DMS 273 treated with DMSO at 0.1 percent for 48 hours (cell line): ENCODE measurements at places on chromosomes 3 and 15.

- DNase-seq = peak; percentile 47
Observed at GRCh38 chr3:126752303-126753190, 48.5 kb downstream of the CHCHD6 start.

DNA sequence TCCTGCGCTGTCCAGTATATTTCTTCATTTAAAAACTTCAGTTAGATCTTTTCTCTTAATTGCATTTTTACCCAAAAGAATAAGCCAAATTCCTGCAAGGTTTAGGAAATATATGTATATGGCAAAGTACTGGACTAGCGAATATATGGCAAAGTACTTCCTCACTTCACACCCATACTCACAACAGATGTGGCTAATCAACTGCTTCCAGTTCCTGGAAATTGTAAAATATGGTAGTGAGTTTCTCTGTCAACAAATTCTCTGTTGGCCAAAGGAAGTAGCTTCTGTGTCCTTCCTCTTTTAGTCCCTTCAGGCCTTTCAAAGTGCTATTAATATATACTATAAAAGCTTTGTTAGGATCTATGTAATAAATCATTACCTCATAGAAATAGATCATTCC, 22.0 kb downstream of the GPR15 start:
- no peak for DNase-seq

DNA sequence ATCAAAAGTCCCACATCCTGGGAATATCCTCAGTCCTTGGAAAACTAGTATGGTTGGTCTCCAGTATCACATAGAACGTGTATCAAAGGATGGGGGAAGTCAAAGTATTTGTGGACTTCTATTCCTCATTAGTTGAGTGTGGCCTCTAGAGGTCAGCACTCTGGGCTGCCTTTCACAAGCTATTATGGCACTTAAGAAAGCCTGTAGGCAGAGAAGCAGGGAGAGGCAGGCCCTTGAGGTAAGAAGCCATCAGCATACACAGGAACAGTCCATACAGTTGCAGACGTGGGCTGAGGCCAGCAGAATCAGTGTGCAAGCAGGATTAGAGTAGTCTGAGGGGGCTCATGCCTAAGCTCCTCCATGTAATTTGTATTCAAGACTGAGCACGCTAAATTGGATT, 341.7 kb downstream of the CLSTN2 start:
- peak; percentile 15 for DNase-seq

DNA sequence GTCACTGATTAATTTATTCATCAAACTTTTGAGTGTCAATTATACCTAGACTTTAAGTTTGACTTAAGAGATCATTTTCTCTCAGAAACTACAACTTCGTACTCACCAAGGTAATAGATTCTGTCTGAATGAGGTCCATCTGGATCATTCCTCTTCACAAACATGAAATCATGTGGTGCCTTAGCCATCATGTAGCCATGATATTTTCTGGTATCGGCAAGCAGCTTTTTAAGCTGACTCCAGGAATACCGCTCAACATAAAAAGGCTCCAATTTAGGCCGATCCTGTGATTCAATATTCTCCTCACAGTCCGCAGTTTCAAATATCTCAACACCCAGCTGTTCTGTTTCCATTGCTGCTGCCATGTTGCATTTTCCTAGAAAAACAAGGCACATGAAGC, 5.3 kb downstream of the DPP8 start:
- DNase-seq = no peak

- DNase-seq = no peak
Observed at GRCh38 chr3:172751175-172751704, 714 bp downstream of the ECT2 start.

- DNase-seq = no peak
Observed at GRCh38 chr3:194939949-194940770, 254.5 kb downstream of the FAM43A start.

DNA sequence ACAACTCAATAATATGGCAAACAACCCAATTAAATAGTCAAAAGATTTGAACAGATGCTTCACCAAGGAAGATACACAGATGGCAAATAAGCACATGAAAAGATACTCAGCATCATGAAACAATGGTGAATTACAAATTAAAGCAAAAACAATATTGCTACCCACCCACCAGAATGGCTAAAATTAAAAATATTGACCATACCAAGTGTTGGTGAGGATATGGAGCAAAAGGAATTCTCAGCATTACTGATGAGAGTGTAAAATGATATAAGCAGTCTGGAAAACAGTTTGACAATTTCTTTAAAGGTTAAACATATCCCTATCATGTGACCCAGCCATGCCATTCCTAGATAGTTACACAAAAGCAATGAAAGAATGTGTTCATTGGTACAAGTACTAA, 5.7 kb upstream of the PXYLP1 start:
- no peak for DNase-seq

DNA sequence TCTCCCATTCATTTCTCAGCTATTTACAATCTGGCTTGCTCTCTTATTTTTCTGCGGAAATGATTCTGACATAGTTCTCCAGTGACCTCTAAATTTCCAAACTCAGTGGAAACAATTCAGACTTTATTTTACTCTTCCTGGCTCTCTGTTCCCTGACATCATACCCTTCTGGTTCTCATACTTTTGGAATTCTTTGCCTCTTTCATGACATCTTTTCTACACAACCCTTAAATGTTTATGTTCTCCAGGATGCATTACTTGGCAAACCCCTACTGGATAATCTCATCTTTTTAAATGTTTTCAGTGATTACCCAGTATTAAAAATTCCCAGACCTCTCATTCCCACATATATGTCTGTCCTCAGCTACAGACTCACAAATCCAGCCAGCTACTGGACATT, 23.9 kb upstream of the PLSCR4 start:
- DNase-seq = no peak

DNA sequence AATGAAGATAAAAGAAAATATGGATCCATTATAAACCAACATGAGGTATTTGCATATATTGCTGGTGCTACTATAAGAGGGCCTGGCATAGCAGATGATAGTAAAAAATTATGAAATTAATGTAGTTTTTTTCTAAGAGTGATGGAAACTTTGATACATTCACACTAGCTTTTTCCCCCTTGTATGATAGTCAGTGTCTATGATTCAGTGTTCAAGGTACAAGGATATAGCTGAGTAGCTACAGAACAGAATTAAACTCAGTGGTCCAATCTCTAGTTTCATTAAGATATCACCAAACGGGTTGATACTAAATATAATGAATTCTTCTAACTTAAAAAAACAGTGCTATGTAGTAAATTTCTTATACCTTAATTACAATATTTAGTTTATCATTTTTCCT, 49.9 kb upstream of the XRN1 start:
- no peak for DNase-seq

DNA sequence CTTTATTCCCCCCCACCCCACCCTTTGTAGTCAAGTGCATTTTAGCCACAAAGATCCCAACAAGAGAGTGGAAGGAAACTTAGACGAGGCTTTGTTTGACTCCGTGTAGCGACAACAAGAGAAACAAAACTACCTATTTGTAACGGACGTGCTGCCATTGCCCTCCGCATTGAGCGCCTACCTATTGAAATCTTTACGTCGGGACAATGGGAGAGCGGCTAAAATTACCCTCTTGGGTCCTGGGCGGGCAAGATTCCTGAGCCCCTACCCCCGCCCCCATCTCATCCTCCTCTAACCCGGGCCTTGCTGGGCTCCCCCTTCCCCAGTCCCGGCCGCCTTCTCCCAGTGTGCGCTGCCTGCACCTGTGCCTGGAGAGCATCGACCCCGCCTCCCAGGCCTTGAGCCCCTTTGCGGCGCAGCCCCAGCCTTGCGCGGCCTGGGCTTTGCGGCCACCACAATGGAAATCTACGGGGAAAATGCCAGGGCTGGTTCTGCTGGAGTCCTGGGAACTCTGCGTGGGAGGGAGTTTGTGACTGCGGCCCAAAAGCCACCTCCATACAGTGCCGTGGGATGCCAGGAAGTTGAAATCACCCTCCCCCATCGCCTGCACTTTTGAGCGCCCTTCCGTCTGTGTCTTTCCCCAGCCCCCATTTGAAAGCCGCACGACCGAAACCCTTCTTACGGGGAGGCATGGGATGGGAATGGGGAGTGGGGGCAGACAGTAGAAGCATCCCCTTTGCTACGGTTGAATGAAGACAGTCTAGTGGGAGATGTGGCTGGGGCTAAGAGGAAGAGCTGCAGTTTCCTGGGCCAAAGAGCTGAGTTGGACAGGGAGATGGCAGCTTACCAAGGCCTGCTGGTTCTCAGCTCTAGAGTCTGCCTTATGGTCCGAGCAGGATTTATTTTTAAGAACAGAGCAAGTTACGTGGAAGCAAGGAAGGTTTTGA, 1.1 kb upstream of the SOX2 start:
- DNase-seq = peak; percentile 15

GRCh38 chr15:36230776-36231175, 348.6 kb upstream of the CDIN1 start:
- DNase-seq = no peak

GRCh38 chr3:156353563-156353962, 201.4 kb downstream of the SSR3 start:
- DNase-seq = no peak

- DNase-seq = no peak
Observed at GRCh38 chr15:52178765-52179164, 12.4 kb downstream of the GNB5 start.

DNA sequence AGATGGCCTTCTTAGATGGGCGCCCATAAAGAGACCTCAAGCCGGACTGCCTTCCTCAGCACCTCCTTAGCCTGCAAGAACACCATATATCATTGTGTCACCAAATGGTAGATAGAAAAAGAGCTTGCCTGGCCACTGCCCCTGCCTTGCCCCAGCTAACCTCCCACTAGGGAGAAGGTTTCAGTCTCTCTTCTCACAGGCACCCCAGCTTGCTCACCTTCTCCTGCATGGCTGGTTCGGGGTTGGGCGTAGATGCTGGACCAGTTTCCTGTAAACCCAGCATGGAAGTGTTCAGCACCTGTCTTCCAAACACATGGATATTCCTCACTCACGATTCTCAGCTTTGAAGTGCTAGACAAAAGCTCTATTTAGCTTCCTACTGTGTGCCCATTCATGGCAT, 3.3 kb upstream of the SLC22A14 start:
- no peak for DNase-seq

DNA sequence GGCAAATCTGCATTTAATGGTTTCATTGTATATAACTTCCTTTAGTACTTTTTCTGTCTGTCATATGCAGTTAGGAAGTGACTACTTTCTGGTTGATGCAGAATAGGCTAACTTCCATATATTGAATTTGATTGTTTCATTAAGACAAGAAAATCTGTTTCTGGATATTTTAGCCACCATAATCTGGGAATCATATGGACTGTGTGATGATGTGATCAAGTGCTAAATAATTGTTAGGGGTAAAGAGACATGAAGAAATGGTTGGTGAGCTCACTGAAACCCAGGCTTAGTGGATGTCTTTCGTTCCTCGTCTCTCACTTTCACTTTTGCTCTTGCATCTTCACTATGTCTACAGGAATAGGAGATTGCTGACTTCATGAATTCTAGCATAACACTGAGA, 3.5 kb upstream of the MNS1 start:
- no peak for DNase-seq

- no peak for DNase-seq
Observed at GRCh38 chr15:97479957-97480356, 480.5 kb upstream of the ARRDC4 start.

DNA sequence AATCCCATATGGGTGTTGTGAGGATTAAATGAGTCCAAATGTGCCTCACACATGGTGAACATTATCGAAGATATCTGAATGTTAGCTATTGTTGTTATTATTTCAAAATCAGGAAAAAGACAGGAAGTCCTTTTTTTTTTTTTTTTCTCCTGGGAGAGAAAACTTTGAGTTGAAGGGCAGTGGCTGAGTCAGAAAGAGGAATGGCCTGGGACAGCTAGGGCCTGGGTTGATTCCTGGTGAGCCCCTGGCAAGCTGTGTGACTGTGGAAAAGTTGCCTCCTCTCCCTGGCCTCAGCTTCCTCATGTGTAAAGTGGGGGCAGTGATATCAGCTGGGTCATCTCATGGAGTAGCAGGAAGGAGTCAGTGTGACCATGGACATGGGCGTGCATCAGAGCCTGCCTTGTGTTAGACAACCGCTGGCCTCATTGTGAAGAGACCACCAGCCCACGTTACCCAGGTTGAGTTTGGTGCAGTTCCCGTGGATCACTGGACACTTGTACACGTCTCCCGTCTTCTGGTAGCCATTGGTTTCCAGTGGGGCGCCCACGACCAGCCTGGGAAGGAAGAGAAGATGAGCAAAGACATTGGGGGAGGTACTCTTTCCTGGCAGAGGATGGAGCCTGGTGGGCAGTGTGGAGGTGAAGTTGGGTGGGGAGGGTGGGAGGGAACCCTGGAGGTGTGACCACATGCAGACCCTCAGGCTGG, 63.1 kb downstream of the ITGA11 start:
- DNase-seq = no peak

DNA sequence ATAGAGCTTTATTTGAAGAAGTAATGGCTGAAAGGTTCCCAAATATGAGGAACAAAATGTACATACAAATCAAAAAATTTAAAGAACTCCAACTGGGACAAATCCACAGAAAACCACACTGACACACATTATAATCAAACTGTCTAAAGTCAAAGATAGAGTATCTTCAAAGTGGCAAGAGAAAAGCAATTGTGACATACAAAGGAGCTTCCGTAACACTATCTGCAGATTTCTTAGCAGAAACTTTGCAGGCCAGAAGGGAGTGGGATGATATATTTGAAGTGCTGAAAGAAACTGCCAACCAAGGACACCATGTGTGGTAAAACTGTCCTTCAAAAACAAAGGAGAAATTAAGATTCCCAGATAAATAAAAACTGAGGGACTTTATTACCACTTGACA, 91.9 kb downstream of the SENP2 start:
- no peak for DNase-seq

DNA sequence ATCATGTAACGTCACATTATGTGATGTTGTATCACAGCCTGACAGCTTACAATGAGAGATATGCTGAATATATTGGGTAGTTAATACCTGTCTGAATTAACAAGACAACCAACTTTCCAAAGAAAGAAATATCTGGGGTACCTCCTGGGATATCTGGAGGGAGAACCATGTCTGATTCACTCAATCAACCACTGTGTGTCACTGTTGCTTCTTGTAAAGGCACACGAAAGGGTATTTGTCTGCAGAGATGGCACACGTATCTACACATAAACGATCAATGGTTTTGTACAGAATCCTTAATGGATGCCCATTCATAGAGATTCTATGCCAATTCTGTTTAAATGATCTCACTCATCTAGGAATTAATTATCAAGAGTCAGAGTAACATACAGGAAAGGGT, 252.1 kb upstream of the TMCO5A start:
- DNase-seq = no peak

- no peak for DNase-seq
Observed at GRCh38 chr15:33309602-33310276, 1.0 kb upstream of the RYR3 start.

DNA sequence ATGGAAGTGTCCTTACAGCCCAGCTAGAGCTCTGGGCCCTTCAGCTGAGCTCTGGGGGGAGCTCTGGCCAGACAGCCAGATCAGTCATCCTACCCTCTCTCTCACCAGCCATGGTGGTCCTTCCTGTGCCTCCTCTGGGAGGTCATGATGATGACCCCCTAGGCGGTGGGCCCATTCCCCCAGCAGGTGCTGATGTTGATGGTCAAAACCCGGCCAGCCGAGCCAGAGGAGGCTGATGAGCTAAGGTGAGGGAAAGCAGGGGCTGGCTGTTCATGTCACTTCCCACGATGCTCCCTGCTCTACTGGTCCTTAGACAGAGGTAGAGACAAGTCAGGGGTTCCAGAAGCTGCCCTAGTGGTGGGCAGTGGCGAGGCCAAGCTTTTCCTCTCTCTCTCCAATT, 35.0 kb downstream of the GRAMD2A start:
- DNase-seq = no peak
